ENCODE measurements at places on chromosomes 1 and 21.

GRCh38 chr1:41840592-41841246, 78.0 kb downstream of the HIVEP3 start:
- DNase-seq = no peak

DNA sequence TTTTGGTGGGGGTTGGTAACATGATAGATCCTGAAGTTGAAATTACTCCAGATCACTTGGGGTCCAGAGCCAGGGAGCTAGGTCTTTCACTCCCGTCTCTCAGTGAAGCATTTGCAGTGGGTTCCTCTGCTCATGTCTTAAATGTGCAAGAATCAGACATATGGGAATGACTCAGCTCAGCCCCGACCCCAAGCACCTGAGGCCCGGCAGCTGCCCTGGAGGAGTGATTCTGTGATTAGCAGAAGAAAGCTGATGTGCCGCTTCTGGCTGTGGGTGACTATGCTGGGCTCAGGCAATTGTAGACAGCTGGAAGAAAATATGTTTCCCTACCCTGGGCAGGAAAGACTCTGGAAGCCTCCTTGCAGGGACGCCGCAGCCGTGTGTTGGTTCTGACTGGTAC, 601.7 kb downstream of the NPHP4 start:
- no peak for DNase-seq

GRCh38 chr1:78834201-78834741, 172.3 kb downstream of the ADGRL4 start:
- DNase-seq = no peak

GRCh38 chr1:4072481-4073153, 172.5 kb upstream of the C1orf174 start:
- no peak for DNase-seq

GRCh38 chr21:16088056-16088455, 358.3 kb downstream of the USP25 start:
- no peak for DNase-seq

DNA sequence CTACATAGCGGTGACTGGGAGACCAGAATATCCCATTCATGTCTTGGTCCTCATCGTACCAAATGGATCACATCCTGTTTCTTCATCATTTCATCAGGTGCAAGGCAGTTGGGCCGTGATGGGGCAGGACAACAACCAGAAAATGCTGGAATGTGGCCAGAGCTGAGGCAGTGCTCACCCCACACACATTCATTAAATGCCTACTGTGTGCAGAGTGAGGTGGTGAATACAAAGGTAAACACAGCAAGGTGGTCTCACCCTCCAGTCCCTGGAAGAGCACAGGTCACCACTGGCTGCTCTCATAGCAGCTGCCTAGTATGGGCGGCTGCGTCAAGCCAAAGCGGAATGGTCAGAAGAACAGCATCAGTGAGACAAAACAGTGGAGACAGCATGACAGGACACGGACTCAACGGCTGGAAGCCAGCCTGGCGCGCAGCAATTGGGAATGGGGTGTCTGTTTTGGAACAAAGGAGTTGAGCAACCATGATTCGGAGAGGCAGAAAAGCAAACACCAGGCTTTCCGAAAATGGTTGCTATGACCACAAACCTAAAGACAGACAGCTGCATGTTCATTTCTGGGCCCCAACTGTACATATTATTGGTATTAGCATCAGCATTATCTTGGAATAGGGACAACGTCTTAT, 5.6 kb upstream of the ADAMTSL4 start:
- DNase-seq = peak; percentile 49

- DNase-seq = no peak
These were observed 33.8 kb downstream of the DUSP10 start for GRCh38 chr1:221708076-221708571.

DNA sequence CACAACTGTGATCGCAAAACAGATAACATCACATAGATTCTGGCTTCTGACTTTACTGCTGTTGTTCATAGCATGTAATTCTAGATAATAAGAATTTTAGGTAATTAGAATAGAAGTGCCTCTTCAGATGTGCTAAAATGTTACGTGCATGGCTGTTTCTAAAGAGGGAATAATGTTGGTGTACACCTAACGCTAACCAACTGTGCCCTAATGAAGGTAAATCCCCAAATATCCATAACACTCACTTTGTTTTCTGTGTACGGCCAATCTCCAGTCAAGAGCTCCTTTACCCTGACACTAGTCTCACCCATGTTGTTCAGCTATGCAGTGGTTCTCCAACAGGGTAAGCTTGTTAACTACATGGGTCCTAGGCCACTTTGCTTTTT, 44.4 kb downstream of the APP start:
- no peak for DNase-seq

DNA sequence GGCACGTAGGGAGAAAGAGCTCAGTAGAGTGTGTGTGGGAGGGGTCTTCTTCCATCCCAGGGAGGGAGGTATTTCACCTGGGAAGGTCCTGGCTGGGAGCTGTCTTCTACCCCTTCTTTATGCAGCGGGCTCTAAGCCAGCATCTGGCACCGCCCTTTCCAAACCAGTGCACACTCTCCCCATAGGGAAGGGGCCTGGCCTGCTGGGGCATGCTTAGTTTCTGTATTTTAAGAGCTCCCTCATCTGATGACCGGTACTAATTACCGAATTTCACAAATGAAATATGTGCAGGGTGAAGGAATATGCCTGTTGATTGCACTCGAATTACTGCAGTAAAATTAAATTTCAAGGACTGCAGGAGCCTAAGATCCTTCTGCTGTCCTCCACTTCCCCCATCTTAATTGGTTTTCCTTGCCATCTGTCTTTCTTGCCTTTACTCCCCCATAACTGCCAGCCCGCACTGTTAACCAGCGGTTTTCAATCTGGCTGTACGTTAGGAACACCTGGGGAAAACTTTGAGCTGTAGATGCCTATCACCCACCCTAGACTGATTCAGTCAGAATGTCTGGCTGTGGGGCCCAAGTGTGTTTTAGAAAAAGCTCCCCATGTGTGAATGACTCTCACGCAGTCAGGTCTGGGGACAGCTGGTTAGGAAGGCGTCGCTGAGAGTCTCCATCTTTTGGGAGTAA, 20.1 kb downstream of the GALNT2 start:
- DNase-seq = no peak

DNA sequence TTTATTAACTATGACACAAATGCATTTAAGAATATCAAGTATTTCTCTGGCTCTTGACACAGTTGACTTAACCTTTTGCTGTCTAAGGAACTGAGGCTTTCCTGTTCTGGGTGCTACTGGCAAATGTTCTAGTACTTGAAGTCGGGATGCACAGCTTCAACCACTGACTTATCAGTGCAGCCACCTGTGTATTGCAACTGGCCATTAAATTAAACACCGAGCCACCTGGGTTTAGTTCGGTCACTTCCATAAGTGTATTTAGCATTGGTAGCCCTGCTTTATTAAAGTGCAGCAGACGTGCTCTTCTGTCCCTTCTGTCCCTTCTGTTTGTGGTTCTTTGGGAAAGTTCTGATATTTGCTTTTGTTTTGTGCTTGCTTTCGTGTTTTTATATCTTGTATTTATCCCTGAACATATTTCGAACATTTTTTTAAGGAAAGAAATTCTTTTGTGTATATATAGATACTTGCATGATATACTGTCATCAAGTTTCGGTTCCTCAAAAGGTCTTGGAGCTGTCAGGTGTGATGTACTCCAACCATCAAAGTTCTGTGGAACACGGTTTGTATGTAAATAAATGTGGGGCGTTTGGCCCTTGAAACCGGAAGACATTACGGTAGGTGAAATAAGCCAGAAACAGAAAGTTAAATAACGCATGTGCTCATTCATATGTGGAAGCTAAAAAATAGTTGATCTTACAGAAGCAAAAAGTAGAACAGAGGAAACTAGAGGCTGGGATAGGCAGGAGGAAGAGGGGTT, 297.9 kb upstream of the GREM2 start:
- no peak for DNase-seq

GRCh38 chr1:182784556-182785171, 4.9 kb upstream of the NPL start:
- DNase-seq = peak; percentile 58

- no peak for DNase-seq
These were observed 71.0 kb downstream of the RGS13 start for GRCh38 chr1:192706936-192707335.

DNA sequence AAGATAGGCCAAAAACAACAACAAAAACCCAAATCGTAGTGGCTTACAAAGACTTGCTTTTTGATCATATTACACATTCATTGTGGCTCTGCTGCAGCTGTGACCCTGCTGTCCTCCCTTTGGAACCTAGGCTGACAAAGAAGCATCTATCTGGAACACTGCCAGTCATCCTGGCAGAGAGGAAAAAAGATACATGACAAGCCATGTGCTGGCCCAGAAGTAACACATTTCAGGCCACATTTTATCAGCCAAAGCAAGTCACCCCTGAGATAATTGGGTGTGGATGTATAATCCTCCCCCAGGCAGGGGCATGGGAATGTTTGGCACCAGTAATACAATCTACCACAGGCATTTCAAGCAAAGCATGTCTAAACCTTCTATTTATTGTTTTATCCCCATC, 37.2 kb upstream of the AGO1 start:
- no peak for DNase-seq

GRCh38 chr1:23376890-23377811, 7.5 kb upstream of the ZNF436 start:
- DNase-seq = no peak

- DNase-seq = no peak
These were observed 73.5 kb downstream of the CHODL start for GRCh38 chr21:18318156-18318555.

- no peak for DNase-seq
These were observed 33.5 kb upstream of the IL19 start for GRCh38 chr1:206736878-206737728.

DNA sequence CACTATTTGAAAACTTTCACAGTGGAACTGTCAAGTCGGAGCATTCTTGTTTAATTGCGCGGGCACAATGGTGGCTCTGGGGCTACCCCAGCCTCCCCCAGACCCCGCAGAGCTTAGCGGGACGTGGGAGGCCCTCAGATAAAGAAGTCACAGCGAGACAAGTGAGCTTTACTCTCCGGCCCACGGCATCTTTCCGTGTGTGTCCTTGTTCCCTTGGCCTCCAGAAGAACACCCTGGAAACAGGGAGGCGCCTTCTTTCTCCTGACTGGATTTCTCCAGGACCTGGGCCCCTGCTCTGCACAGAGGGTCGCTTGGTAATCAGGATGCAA, 382.8 kb downstream of the RRAGC start:
- no peak for DNase-seq

DNA sequence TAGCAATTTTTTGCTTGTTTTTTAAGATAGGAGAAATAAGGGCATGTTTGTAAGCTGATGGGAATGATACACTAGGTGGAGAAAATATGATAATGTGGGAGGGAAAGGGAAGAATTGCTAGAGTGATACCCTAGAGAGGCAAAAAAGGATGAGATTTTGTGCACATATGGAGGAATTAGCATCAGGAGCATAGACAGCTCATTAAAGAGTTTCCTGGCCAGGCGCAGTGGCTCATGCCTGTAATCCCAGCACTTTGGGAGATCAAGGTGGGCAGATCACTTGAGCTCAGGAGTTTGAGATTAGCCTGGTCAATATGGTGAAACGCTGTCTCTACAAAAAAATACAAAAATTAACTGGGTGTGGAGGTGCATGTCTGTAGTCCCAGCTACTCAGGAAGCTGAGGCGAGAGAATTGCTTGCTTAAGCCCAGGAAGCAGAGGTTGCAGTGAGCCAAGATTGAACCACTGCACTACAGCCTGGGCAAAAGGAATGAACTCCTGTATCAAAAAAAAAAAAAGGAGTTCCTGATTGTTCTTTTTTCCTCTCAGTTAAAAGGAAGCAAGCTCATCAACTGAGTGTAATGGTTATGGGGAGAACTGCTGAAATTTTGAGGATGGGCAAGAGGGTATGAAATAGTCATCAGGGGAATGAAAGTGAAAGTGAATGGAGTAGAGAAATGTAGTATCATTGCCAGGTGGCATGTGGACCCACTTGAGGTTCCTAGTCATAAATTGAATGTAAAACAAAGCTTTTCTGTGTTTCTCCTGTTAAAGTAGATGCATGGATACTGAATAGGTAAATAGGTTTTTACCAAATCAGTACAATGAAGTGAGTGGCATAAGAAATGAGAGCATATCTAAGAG, 35.5 kb downstream of the SH3GLB1 start:
- DNase-seq = no peak

- DNase-seq = peak; percentile 98
These were observed at the start of gene PCBP3 for GRCh38 chr21:45643021-45643980. Gene PCBP3 (plus strand): TSS chr21:45643725. CDS start chr21:45850086, 206,361 bp downstream.

- no peak for DNase-seq
These were observed 395 bp downstream of the SLC9A1 start for GRCh38 chr1:27154469-27154990.

GRCh38 chr1:221760911-221761310, 19.0 kb upstream of the DUSP10 start:
- DNase-seq = no peak

DNA sequence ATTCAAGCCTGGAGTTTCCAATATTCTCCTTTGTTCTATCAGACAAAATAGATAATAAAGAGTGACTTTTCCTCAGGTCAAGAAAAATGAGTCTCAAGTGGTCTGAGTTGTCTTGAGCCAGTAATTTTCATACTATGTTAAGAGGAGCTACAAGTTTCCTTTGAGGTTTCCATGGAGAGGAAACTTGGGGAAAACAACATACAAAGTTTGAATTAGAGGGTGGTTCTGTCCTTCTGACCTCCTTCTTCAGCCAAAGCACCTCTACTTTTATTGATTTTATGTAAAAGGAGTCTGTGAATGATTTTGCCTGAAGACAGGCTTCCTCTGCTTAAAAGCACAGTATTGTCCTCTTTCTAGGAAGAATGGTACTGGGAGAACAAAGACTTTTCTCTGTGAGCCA, 497.2 kb upstream of the PKN2 start:
- DNase-seq = no peak

- DNase-seq = peak; percentile 75
These were observed 35.7 kb downstream of the EDN2 start for GRCh38 chr1:41448821-41449220.

GRCh38 chr1:229665912-229666558, 40.0 kb downstream of the URB2 start:
- DNase-seq = no peak

DNA sequence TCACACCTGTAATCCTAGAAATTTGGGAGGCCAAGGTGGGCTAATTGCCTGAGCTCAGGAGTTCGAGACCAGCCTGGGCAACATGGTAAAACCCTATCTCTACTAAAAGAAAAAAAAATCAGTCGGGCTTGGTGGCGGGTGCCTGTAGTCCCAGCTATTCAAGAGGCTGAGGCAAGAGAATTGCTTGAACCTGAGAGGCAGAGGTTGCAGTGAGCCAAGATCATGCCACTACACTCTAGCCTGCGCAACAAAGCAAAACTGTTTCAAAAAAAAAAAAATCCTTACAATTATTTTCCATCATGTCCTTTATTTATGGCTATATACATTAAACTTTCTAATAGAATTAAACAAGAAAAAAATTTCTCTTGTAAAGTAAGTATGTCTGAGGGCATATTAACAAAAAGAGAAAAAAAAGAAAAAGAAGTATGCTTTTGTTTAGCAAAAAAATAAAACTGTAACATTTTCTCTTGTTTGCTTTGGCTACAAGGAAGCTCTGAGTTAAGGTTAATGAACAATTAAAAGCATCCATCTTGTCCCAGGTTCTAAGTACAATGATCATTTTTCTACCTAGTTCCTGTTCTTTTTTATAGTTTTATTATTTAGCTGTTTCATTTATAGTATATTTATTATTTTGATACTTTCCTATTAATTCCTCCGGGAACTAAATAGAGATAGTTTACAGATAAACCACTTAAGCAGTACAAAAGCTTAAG, 18.1 kb downstream of the TMEM50B start:
- no peak for DNase-seq

GRCh38 chr1:237390823-237391222, 348.8 kb downstream of the RYR2 start:
- no peak for DNase-seq

GRCh38 chr1:222096476-222096772, 354.5 kb upstream of the DUSP10 start:
- no peak for DNase-seq

GRCh38 chr1:180167021-180167701, 12.5 kb downstream of the QSOX1 start:
- no peak for DNase-seq
